ENCODE measurements at places on chromosomes 11 and 22.

DNA sequence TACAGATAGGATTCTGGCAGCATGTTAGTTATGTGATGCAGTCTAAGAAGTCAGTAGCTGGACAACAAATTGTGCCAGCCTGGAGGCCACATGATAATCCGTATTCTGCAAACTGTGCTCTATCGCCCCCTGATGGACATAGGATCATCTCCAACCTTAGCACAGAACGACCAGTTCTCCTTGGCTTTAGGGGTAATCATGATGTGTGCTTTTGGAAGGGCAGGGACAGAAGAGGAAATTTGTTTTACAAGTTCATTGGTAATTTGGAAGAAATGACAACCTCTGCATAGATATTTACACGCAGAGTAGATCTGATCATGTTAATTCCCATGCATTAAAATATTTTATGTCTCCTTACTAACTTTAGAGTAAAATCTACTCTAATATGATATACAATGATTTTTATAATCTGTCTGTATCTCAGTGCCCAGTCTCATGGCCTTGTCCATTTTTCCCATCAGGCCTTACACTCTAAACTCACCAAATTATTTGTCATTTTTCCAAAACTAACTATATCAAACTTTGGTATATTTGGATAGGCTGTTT lies 12.1 kb downstream of the OR10D3 start:
- peak; percentile 74 for DNase-seq

- DNase-seq, result no peak
Observed at GRCh38 chr11:77442394-77443053, 31.4 kb downstream of the PAK1 start.

DNA sequence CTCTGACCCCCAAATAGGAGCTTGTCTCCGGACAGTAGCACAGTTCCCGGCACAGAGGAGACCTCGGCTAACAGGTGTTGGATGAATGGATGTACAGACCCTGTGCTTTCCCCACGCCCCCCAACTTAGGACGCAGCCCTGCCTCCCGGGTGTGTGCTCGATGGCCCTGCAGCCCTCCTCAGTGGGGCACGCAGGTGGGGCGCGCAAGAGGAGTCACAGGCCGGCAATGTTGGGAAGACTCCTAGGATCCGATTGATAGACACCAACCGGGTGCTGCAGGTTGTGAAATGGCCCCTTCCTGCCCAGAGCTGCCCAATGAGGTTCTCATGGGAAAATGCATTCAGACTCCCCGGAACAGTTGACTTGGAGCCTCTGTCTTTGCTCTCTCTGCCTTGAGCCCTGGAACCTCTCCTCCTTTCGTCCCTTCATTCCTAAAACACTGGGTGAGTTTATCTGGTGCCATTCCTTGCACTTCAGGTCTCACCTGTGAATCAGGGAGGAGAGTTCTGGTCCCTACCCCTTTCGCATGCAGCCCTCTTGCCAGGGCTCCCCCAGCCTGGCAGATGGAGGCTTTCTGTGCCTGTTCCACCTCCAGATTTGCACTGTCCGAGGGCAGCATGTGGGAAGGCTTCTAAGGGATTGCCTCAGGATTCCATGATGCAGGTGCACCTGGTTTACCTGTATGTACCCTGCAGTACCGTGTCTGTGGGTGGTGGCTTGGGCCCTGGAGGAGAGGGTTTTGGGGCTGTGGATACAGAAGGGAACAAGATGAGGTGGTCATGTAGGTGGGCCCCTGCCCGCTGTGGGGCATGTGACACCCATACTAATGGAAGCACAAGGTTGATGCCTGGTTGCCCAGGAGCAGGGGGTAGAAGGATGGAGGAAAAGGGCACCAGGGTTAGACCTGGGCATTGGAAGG lies 1.2 kb downstream of the MICALL1 start:
- DNase-seq, result no peak

DNA sequence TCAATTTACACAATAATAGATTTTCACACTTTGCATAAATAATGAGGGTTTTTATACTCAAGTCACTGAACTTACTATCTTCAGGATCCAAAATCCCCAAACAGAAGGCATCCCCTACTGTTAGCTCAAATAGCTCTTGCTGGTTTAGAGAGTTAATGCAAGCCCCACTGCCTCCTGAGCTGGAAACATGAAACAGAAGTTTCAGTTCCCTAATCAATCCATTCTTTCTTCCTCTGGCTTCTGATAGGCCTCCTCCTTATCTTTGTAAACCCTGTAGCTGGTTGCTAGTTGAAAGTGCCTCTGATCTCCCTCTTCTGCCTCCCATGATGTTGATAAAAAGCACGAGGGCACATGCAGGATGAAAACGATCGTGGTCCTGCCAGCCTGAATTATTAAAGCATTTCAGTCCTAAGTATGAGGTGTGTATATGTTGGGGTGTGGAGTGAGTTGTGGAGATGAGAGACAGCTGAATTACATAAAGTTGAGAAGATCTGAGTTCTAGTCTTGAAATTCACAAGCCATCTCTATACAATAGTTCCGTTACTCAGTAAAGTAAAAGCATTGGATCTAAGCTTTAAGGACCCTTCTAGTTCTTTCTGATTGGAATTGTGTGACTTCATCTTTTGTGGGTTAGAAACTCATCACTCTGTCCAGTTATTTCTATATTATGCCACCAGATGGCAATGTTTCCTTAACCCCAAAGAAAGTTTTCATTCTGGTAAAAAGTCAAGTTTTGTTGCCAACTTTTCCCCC lies 35.0 kb upstream of the EHF start:
- DNase-seq, result peak; percentile 43

- DNase-seq, result no peak
Observed at GRCh38 chr11:50182486-50182885, 149.8 kb downstream of the OR4C45 start.

Measured in NB4 (cell line).